Fibroblast of skin of abdomen (primary cell): ENCODE measurements at places on chromosomes 1 and 21.

GRCh38 chr1:16321176-16321867, 31.0 kb downstream of the FBXO42 start:
- DNase-seq: no peak

DNA sequence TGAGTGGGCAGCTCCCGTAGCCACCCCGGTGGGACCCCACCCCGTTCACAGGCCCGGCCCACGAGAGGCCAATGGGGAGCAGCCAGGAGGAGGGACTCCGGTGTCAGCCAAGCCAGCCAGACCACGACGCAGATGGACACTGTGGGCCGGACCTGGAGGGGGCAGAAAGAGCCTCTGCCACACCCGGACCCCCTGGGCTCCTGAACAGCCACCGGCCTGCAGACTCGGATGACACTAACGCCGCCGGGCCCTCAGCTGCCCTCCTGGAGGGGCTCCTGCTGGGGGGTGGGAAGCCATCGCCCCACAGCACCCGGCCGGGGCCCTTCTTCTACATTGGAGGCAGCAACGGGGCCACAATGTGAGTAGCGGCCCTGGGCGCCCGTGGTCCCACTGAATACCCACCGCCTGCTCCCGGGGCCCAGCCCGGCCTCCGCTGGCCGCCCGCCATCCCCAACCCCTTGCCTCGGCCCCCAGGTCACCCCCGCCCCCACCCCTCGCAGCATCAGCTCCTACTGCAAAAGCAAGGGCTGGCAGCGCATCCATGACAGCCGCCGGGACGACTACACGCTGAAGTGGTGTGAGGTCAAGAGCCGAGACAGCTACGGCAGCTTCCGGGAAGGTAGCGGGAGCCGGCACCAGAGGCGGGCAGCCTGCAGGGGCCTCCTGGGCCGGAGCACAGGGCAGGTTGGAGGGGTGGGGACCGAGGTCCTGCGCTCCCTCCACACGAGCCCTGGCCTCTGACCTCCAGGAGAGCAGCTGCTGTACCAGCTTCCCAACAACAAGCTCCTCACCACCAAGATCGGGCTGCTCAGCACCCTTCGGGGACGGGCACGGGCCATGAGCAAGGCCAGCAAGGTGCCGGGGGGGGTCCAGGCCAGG, 6.5 kb downstream of the TTLL10 start:
- no peak for DNase-seq

DNA sequence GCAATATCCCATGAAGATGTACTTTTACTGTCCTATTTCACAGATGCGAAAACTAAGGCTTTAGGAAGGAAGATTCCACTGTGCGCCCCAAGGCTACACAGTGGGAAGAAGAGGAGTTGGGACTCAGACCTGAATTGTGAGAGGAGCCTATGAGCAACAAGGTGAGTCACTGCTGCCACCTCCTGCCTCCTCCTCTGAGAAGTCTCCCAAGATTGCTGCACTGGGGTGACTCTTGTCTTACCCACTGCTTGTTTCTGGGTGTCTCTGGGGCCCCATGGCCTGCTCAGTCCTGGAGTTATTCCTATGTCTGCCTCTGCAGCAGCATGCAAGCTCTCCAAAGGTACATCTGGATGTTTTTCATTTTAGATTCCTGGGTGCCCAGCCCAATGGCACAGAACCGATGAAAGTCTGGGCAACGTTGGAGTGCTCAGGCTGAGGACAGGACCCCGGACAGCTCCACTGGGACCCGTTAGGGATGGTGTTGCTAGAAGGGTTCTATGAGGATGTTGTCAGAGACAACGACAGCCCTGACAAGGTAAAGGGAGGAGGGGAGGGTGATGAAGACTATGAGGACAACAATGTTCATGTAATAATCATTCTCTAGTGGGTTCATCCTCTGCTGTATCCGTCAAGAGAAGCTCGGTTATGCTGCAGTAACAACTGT, 11.0 kb upstream of the C1QA start:
- peak; percentile 10 for DNase-seq

GRCh38 chr1:12546771-12547585, 71.0 kb downstream of the DHRS3 start:
- no peak for DNase-seq

DNA sequence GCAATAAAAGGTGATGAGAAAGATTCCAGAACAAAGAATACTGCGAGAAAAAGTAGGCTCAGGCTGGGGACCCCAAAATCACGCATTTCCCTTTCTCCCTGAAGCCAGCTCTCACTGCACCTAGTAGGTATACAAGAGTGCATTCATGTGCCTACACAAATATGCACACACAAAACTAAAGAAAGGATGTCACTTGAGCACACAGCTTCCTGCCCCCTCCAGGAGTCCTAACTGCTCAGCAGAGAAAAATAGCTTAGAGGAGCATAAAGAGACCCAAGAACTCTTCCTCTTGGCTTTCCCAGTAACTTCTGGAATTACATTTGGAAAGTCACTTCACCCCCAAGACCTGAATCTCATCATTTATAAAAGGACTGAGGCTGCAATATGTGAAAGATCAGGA, 38.0 kb downstream of the JAK1 start:
- DNase-seq: no peak

DNA sequence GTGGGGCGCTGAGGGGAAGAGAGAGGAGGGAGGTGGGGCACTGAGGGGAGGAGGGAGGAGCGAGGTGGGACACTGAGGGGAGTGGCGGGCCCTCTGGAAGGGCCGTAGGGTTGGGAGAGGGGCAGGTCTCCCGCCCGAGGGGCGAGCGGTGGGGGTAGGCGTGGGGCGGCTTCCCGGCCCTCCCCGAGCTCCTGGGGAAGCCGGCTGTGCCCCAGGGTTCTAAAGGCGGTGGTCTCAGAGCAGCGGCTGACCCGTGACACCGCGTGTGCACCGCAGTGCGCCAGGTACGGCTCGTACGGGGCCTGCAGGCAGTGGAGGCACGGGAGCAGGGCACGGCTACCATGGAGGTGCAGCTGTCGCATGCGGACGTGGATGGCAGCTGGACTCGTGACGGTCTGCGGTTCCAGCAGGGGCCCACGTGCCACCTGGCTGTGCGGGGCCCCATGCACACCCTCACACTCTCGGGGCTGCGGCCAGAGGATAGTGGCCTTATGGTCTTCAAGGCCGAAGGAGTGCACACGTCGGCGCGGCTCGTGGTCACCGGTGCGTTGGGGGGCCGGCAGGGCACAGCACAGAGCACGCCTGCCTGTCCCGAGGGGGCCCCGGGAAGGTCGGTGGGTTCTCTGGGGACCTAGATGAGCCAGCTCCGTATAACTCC, 68.5 kb downstream of the OBSCN start:
- DNase-seq: no peak

- peak; percentile 60 for DNase-seq
Observed at GRCh38 chr1:37682334-37682987, 9.9 kb upstream of the CDCA8 start.

DNA sequence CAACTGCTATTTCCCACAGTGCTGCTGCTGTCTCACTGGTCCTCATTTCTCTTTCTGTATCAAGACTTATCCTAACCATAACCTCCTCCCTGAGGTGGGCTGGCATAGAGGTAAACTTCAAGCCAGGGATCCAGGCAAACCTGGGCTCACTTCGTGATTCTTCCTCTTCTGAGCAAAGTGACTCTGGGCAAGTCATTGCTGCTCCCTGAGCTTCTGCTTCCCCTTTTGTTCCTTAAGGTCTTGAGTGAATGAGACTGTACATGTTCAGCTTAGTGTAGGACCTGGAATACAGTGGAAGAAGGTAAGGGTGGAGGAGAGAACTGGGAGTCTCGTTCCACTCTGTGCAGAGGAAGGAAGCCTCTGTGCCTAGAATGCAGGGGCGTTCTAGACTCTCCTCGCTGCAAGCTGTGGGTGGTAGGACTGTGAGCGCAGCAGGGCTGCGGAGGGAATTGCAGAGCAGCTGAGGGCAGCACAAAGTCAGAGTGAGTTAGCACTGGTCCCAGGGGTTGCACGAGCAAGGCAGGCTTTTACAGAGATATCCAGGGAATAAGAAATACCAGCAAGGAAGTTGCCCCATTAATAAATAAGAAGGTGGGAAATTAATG, 11.4 kb upstream of the ERI3 start:
- DNase-seq: no peak

- no peak for DNase-seq
Observed at GRCh38 chr1:158027508-158027907, 34.1 kb downstream of the KIRREL1 start.

- no peak for DNase-seq
Observed at GRCh38 chr1:16986962-16987361, 6.5 kb upstream of the MFAP2 start.
